ENCODE measurements at places on chromosomes 12 and 14. TPM values are rescaled to one million over a fixed set of nuclear protein-coding genes. Genes with fewer than 3 reads are reported as not detected.

DNA sequence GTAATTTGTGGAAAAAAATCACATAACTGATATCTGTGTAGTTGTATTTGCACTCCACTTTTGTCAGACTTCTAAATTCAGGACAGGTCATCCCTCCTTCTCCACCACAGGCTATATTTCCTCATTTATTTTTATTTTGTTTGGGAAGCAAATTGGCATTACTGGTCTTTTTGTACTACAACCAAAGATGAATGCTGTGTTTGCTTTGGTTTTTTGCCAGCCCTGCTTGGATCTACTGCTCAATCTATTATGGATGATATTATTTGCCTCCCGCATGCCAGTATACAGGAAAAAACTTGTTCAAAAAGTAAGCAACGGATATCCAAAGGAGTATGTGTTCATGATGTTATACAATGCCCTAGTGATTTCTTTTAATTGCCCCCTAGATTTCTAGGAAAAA, 948.8 kb downstream of the TRHDE start:
- no peak for DNase-seq

GRCh38 chr14:93032421-93032936, 83.2 kb downstream of the ITPK1 start:
- no peak for DNase-seq

GRCh38 chr12:19970116-19970515, 398.2 kb upstream of the PDE3A start:
- DNase-seq: no peak

DNA sequence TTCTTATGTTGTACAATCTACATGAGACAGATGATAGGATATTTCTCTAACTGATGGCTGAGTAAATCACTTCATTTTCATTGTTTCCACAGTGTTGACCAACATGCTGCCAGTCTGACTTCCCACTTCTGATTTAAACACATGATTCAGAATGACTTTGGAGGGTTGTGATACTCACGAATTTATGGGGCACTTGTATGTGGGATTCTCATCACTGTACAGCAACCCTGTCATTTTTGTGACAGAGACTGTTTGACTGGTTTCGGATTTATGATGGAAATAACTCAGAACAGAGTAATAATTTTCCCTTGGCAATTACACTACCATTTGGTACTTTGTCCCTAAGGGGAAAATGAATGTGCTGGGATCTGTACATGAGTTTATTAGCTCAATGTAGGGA, 333.8 kb downstream of the TRHDE start:
- DNase-seq: no peak

DNA sequence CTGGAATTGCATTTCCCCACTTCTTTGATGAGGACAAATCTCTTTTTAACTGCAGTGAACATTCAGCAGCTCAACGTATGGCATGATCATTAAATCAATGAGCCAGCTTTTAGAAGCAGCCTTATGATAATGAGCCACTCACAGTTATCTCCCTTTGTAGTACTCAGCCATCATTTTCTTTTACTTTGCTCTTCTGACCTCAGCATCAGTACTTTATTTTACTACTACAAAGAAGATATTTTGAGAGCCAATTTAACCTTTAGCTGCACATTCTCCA, 250.0 kb upstream of the CLEC14A start:
- no peak for DNase-seq

- DNase-seq: peak; percentile 66
These were observed 23.0 kb upstream of the GPR132 start for GRCh38 chr14:105087963-105088811.

GRCh38 chr14:100440758-100441203, 117.6 kb downstream of the SLC25A47 start:
- DNase-seq: no peak

DNA sequence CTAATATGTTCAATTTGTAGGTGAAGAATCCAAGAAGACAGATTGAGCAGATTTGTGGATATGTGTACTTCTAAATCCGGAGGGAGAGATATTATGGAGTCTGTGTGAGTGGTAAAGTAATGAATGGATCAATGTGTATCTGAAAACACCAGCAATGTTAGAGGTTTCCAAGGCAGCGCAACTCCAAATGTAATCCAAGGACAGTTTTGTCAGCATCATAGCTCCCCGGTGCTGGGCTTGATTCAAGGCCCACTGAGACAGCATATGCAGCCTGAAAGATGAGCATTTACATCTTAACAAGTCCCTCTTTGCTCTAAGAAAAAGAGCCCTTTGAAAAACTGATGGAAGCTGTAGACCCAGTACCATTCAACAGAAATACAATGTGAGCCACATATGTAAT, 38.3 kb upstream of the FRMD6 start:
- DNase-seq: no peak

Gene TGM1
- total RNA-seq: 5.2 TPM

DNA sequence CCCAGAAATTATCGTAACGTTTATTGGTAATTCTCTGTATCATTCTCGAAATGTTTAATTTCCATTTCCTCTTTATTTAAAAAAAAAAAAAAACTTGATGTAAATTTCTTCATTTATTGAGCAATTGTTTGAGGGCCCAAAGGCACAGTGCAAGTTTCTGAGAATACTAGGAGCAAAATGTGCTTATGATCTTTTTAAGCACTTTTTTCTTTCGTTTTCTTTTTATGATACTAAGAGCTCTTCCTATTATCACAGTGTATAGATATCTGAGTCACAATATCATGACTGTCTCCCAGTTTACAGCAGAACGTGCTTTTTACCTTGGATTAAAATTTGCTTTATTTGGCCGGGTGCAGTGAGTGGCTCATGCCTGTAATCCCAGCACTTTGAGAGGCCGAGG, 5.6 kb downstream of the ATP2A2 start:
- no peak for DNase-seq

Gene ISM2
- total RNA-seq: 0.80 TPM

DNA sequence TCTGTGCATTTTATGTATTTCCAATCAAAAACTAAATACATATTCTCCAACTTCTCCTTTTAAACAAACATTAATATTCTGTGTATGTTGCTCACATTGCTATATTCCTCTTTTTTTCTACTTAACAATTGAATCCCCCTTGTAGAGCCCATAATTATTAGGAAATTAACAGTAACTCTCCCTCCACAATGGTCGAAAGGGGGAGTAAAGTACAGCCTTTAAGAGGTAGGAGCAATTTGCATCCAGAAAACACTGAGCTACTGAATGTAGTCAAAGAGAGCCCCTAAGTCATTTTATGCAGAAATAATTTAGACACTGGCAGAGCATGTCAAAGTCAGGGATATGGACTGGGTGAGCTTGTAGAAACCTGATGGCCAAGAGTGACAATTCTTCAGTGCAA, 57.2 kb upstream of the SCN8A start:
- no peak for DNase-seq

GRCh38 chr12:49515266-49515665, 23.6 kb upstream of the KCNH3 start:
- no peak for DNase-seq

Gene LHX5
- total RNA-seq: 1.5 TPM

- no peak for DNase-seq
These were observed 166.6 kb upstream of the CCDC198 start for GRCh38 chr14:57660208-57660607.

- no peak for DNase-seq
These were observed 394.2 kb downstream of the SOX5 start for GRCh38 chr12:23555180-23555824.

Gene PZP
- 0.18 TPM for total RNA-seq

GRCh38 chr12:131852551-131853299, 24.5 kb downstream of the MMP17 start:
- DNase-seq: no peak

DNA sequence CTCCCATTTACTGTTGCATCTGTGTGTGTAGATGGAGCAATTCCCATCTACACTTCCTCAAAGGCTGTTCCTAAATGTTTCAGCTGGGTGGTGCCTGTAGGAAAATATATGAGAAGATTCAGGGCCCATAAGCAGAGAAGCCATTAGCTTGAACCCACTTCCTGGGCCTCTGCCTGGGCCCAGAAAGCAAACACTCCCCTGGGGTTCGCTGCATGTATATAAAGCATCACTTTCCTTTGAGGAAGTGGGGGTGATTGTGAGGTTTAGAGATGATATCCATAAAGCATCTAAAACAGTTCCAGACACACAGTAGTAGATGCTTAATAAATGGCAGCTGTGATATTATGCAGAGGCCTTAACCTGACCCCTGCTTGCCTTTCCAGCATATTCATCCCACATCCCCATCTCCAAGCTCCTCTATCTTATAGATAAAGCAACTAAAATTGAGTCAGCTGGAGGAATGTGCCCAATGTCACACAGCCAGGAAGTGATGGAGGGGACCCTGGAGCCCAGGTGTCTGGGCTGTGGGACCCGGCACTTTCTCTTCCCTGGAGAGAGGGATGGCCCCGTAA, 280.0 kb upstream of the CRY1 start:
- no peak for DNase-seq

GRCh38 chr14:34075042-34075744, 124.3 kb upstream of the EGLN3 start:
- no peak for DNase-seq

DNA sequence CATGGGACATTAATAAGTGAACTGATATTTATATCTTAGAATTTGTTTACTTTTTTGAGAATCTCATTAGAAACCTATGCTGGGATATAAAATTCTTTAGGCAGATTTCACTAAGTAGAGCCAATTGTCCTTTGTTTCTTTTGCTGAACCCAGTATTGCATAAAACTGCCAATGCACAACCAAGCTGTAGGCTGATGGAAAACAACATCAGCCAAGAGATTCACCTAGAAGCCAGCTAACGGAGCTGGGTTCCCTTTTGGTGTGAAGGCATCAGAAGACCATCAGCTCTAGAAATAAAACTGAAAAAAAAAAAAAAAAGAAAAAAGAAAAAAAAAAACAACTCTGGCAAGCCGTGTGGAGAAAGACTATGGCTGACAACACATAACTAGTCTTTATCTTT, 328.2 kb upstream of the PDE3A start:
- DNase-seq: no peak

Measured in WTC11 (cell line).